ENCODE measurements at places on chromosomes 5 and 9.
A peak's percentile ranks its signal among the peaks of the same experiment; 100 is the strongest.

- DNase-seq: peak; percentile 19
These were observed 45.8 kb downstream of the CDH10 start for GRCh38 chr5:24598956-24599355.

- DNase-seq: peak; percentile 92
These were observed 6.5 kb downstream of the AMACR start for GRCh38 chr5:34001241-34001841.

GRCh38 chr5:92652756-92653155 is 928.3 kb downstream of the NR2F1-AS1 start:
- DNase-seq: no peak

DNA sequence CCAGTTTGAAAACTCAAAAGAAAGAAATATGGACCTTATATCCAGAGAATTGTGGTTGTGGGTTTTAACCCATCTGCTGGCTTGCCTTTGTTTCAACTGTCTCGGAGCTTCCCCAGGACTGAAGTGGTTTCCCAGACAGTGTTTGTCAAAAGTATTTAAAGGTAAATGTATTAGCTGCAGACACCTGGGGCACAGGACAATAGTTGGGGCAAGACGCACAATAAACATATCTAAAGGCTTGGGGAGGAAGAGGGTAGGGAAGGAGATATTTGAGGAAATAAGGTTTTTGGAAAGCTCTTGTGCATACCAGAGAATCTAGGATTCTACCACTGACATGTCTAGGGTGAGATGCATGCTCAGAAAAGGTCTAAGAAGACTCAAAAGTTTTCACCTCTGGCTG is 99.0 kb downstream of the ADAMTS2 start:
- no peak for DNase-seq

GRCh38 chr9:133995012-133995896 is 3.1 kb upstream of the VAV2 start:
- DNase-seq: peak; percentile 37

- no peak for DNase-seq
These were observed 176.7 kb downstream of the PRR16 start for GRCh38 chr5:120640778-120641177.

All from NCI-H345 (cell line).